ENCODE measurements at places on chromosomes 6 and 20.
A peak's percentile ranks its signal among the peaks of the same experiment; 100 is the strongest.

DNA sequence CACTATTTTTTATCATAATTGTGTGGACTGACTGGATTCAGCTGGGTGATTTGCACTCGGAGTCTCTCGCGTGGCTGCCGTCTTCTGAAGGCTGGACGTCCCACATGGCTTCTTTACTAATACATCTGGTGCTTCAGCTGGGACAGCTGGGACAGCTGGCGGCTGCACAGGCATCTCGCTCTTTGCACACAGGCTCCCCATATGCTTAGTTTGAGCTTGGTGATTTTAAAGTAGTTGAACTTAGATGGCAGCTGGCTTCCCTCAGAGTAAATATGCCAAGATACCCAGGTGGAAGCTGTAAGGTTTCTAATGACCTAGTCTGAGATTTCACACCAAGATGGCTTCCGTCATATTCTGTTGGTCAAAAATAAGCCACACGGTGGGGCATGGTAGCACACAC, 38.7 kb upstream of the PPP1R3G start:
- no peak for ATAC-seq

GRCh38 chr6:30895343-30895742, 11.0 kb downstream of the DDR1 start:
- no peak for ATAC-seq

GRCh38 chr6:33785778-33786177, 3.2 kb downstream of the LEMD2 start:
- no peak for ATAC-seq

DNA sequence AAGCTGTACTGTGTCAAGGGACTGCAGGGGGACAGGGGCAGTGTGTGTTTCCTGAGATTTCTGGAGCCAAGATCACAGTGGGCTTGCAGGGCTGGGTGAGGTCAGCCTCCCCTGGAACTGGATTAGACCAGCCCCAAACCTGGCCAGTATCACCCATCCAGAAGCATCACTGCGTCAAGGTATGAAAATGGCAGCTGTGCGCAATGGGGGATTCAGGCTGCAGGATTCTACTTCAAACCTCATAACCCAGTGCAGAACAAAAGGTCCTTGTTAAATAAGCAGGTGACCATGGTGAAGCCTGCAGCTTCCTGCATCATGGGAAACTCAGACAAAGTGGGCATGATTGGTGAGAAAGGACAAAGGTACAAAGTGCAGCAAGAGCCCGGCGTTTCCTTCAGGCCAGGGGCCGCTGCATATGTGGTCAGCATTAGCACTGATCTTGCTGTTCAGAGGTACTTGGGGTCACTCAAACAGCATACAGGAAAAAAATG, 33.4 kb downstream of the TRAF3IP2 start:
- ATAC-seq: no peak

- no peak for ATAC-seq
Measured at GRCh38 chr20:61449057-61449609, 197.1 kb downstream of the CDH4 start.

- no peak for ATAC-seq
Measured at GRCh38 chr6:168299541-168300511, 19.8 kb downstream of the DACT2 start.

DNA sequence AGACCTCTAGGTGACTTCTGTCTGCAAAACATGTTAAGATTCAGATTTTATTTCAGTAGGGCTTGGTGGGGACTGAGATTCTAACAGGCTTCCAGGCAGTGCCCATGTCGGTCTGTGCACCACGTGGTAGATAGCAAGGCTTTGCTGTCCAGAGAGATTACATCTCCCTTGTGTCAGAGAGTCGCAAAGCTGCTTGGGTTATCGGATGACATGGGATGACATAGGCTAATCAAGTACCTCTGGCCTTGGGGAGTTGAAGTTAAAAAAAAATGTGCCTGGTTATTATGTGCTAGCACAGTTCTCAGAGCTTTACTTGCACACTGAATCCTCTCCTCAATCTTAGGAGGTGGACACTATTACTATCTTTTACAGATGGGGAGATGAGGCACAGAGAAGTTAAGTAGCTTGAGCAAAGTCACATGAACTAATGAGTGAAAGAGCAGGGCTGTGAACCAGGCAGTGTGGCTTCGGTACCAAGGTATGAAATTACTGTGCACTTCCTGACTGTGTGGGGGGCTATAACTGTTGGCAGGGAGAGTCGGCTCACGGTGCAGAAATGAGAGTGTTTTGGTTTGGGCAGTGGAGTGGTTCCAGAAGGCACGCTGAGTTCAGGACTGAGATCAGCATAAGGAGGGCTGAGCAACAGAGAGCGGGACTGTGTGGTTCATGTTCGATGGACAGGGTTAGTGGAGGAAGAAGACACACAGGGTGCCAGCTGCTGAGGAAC, 41.1 kb downstream of the FARS2 start:
- no peak for ATAC-seq

GRCh38 chr20:49768204-49769047, 44.2 kb upstream of the SLC9A8 start:
- peak; percentile 26 for ATAC-seq

DNA sequence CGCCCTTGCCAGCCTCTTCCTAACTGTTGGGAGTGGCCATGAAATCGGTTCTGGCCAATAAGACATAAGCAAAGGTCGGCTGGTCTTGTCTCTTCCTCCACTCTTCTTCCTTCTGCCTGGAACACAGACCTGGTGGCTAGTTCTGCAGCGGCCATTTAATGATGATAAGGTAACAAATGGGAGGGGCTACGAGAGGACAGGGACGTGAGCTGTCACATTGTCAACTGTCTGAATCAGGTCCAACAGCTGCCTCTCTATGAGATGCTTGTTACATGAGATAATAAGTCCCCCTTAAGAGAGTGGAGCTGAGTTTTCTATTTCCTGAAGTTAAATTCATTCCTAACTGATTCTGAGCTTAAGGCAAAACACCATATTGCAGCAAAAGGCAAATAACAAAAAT, 12.5 kb upstream of the TMEM242 start:
- no peak for ATAC-seq

DNA sequence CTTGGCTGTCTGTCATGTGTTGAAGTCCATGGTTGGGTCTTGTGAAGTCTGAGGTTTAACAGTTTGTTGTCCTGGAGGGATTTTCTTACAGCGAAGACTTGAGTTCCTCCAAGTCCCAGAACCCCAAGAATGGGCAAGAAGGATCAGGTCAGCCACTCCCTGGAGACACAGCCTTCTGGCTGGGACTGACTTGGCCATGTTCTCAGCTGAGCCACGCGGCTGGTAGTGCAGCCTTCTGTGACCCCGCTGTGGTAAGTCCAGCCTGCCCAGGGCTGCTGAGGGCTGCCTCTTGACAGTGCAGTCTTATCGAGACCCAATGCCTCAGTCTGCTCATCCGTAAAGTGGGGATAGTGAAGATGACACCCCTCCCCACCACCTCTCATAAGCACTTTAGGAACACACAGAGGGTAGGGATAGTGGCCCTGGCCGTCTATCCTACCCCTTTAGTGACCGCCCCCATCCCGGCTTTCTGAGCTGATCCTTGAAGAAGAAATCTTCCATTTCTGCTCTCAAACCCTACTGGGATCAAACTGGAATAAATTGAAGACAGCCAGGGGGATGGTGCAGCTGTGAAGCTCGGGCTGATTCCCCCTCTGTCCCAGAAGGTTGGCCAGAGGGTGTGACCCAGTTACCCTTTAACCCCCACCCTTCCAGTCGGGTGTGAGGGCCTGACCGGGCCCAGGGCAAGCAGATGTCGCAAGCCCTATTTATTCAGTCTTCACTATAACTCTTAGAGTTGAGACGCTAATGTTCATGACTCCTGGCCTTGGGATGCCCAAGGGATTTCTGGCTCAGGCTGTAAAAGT, 43.5 kb downstream of the SIRPA start:
- no peak for ATAC-seq

- ATAC-seq: no peak
Measured at GRCh38 chr6:130357436-130357835, 8.4 kb upstream of the TMEM200A start.

All from SK-N-SH treated with all-trans-retinoic acid at 6 μM for 48 hours (cell line).